ENCODE measurements at places on chromosomes 3 and 15.

- DNase-seq, result no peak
Observed at GRCh38 chr3:114799816-114800215, 347.3 kb downstream of the ZBTB20 start.

DNA sequence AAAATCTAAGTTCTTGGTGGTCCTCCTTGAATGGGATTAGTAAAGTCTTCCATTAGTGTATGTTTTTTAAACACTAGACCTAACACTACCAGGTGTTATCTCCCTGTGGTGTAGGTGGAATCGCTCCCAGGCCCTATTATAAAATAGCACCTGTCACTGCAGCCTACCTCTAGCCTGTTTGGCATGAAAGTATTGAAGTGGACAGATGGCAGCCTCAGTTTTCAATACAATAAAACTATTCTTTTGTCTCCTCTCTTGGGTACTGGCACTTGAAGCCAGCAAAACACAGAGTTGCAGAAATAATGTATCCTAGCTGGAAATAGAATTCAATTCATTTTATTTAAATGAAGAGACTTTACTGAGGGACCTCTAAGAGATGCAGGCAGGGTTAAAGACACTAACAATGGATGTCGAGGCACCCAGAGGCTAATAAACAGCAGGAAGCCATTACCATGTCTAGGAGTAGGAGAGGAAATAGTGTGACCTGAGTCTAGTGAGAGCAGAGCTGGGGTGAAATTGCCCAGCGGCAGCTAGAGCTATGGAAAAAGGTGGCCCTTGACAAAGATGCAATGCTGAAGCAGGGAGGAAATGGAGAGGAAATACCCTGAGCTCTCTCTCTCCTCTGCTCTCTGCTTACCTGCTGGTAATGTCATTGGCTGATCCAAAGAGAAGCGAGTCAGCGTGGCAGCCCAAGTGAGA lies 49.1 kb upstream of the TMEM158 start:
- DNase-seq, result no peak

- DNase-seq, result no peak
Observed at GRCh38 chr3:124413393-124413792, 316.9 kb upstream of the UMPS start.

DNA sequence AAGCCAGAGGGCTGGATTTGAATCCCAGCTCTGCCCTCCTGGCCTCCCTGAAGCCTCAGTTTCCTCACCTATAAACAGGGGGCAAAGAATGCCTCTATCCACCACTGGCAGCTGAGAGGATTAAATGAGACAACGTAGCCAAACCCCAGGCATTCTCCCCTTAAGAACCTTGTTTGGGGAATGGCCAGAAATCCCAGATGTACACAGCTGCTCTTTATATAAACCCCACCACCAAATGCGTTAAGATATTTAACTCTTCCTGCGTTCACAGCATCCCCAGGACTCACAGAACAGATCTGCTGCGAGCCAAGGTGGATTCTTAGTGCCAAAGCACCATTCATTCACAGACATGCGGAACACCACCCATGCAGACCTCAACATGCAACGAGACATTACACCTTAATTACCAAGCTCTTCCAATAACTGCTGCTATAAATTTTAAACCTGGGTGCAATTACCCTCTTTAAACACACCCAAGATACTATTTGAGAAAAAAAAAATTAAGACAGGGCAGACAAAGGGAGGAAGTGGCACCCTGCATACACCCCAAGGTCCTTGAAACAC lies 5.2 kb downstream of the TLE3 start:
- no peak for DNase-seq

DNA sequence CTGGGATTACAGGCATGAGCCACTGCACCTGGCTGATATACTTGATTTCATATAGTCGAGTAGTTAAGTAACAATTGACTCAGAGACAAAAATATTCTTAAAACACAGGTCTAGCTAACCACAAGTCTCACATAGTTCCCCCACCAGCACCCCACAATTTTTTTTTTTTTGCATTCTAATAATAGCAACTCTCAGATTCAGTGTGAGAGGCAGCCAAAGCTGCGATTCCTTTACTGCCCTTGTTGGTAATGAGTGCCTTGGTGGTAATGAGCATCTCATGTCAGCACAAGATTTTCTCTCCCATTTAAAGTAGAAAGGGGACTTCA lies 72.5 kb downstream of the WWTR1 start:
- DNase-seq, result no peak

GRCh38 chr3:128878556-128879124 lies 780 bp upstream of the ACAD9 start:
- peak; percentile 22 for DNase-seq

GRCh38 chr3:48966367-48966766 lies 23.7 kb upstream of the P4HTM start:
- DNase-seq, result no peak

DNA sequence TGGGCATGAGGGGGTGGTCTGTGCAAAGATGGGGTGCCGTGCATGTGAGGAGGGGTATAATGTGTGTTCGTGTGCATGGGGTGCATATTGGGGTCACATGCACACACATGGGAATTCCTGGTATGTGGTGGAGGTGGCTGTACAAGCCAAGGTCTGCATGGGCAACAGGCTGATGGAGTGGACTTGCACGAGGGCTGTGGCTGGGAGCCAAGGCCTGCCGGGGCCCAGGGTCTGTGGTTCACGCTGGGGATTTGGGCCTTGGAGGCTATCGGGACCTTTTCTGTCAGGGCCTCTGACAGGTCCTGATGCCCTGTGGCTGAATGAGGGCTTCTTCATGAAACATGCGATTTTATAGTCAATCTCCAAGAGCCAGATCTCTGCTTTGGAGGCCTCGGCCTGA lies 9.8 kb upstream of the PLXND1 start:
- DNase-seq, result no peak

DNA sequence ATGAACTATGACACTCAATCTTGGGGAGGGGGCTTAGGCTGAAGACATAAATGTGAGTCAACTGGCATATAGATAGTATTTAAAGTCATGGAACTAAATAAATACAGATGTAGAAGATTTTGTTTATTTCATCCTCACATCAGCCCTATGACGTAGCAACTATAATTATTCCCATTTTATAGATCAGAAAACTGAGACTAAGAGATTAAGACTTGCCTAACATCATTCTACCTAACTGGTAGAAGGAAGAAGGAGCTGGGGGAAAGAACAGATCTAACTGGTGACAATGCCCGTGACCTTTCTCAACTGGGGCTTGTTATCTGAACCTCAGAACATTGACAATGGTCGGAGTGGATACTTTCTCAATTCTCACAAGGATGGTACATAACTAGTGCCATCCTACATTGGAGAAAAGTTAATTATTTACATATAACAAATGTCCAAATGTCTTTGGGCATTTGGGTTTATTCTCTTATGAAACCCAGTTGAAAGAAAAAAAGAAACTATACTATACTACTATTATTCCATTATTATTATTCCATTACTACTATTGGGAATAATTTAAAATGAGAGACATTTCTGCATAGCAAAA lies 10.4 kb downstream of the HERC1 start:
- DNase-seq, result no peak

GRCh38 chr15:73870700-73871408 lies 2.5 kb upstream of the TBC1D21 start:
- DNase-seq, result no peak

GRCh38 chr3:162704799-162705385 lies 1208.3 kb downstream of the OTOL1 start:
- DNase-seq, result no peak

- no peak for DNase-seq
Observed at GRCh38 chr3:71241246-71241901, 342.2 kb downstream of the FOXP1 start.

DNA sequence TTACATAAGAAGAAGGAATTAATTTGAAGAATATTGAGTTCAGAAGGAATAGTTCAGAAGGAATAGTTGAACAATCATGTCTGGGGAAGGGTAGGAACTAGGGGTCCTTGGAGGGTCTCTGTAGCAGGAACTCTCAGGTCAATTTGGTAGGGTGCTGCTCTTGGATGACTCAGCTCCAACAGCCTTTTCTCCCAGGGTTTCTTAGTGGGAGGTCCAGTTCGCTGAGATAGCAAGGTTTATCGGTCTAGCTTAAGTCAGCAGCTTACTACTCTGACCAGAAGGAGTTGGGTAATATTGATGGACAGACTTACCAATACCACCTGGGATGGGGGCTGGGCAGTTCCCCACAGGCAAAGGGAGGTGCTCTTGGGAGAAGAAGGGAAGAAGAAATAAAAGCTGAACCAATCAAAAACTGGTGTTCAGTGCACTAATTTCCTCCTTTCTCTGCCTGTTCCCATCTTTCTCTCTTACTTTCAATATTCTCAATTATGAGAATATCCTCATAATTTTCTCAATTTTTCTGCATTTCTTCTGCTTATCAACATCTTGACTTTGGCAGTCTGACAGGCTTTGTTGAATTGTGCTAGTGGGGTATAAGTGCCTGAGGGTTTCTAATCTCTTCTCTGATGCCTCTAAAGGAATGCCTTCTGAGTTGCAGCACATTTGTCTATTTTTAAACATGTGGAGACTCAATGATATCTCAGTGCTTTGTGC lies 14.4 kb upstream of the MITF start:
- no peak for DNase-seq

GRCh38 chr15:99433757-99434450 lies 131.9 kb upstream of the MEF2A start:
- DNase-seq, result no peak

DNA sequence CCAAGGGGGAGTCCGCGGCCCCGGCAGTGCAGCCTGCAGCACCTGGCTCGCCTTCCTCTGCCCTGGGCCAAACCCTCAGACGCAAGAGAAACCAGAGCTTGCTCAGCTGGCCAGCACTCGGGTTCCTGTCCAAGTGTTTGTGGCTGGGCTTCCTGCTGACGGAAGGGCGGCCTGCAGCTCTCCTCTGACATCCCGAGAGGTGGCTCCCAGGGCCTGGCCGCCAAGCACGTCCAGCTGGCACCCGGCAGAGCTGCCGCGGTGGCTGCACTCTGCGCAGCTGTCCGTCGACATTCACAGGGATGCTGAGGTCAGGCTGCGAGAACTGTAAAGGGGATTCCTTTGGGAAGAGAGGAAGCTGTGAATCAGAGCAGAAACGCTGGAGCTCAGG lies 85.6 kb downstream of the CPN2 start:
- DNase-seq, result no peak

GRCh38 chr15:63615935-63616334 lies 18.7 kb downstream of the FBXL22 start:
- DNase-seq, result no peak

DNA sequence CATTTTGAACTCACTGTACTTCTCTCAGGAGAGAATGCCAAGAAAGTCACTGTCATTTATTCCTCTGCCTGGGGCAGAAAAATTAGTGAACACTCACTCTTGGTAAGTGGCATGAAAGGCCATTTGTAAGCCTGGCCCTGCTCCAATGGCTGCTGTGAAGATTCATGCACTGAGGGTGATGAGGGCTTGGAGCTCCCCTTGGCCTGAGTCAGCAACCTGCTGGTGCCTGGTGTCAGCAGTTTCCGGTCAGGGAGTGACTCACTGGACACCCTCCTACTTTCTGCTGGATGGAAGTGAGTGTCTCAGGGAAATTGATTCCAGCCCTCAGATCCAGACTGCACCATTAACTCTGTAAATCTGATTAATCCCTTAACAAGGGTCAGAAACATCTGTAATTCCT lies 37.6 kb downstream of the TRA2B start:
- no peak for DNase-seq

GRCh38 chr3:149480326-149481017 lies 6.0 kb downstream of the TM4SF4 start:
- peak; percentile 13 for DNase-seq

GRCh38 chr3:42819351-42819965 lies 10.2 kb downstream of the ACKR2 start:
- no peak for DNase-seq

GRCh38 chr15:60096157-60096556 lies 92.0 kb downstream of the FOXB1 start:
- no peak for DNase-seq

GRCh38 chr3:25547943-25548674 lies 116.6 kb downstream of the TOP2B start:
- no peak for DNase-seq

DNA sequence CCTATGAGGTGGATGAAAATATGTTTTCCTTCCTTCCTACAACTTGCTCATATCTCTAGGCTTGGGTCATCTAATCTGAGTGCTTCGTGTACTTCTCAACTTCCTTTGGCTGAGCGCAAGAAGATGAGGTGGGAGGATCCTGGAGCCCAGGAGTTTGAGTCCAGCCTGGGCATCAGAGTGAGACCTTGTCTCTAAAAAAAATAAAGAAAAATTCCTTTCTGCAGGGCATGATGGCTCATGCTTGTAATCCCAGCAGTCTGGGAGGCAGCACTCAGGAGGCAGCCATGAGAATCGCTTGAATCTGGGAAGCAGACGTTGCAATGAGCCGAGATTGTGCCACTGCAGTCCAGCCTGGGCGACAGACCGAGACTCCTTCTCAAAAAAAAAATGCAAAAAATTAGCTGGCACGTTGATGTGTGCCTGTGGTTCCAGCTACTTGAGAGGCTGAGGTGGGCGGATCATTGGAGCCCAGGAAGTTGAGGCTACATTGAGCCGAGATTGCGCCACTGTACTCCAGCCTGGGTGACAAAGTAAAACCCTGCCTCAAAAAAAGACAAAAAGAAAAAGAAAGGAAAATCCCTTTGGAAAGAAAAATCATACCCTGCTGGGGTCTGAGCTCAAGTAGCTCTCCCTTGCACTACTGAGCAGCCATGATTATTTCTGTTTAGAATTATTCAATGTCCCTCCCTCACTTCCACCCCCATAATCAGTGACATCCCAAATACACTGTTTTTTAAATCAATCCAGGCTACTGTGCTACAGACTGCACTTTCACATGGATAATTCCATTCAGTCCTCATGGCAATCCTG lies 28.0 kb upstream of the RAB11A start:
- no peak for DNase-seq

GRCh38 chr3:190193210-190193609 lies 72.5 kb upstream of the P3H2 start:
- DNase-seq, result no peak

DNA sequence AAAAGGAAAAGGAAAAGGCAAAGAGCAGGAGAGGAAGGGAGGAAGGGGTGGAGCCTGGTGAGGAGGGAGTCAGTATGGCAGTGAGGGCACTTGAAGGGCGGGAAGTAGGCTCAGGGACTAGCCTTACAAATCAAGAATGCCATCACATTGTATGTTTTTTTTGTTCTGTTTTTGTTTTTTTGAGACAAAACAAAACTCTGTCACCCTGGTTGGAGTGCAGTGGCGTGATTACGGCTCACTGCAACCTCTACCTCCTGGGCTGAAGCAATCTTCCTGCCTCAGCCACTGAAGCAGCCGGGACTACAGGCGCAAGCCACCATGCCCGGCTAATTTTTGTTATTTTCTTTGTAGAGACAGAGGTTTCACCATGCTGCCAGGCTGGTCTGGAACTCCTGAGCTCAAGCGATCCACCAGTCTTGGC lies 10.5 kb upstream of the PIK3CB start:
- no peak for DNase-seq

Data from stimulated activated CD4-positive, alpha-beta T cell treated with anti-CD3 and anti-CD28 coated beads, Interleukin-4, amount 100 ng/mL, for 24 hours (primary cell).